ENCODE measurements at places on chromosomes 7 and 10.

DNA sequence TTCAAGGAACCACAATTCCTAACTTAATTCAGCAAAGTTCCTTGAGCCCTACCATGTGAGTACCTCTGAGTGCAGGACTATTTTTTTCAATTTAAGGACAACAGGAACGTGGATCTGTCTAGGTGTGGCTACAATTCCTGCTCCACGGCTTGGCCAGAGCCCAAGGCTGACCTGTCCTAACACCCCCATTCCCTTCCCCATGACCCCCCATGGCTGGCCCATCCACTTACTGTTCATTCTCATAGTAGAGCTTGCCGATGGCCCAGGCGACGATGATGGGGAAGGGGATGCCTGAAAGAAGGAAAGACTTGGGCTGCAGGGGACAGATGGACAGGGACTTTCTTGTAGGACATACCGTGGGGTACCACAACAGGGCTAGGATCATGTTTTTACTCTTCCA, 20.3 kb downstream of the CRHR2 start:
- no peak for DNase-seq

DNA sequence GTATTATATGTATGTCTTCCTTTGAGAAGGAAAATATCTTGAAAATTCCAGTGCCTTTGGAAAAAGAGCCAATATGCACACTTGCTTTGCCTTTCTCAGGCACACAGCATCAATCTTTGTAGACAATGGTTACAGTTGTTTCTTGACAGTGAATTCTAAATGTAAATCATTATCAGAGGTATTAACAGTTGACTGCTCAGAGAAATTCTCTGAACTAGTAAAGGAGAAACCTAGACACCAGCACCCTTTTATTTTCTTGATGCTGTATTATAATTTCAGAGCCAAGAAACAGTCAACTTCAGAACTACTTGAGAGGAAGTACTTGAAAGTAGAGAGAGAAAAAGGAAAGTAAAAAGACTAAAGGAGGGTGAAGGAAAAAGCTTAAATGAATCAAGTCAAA, 185.8 kb upstream of the SMIM30 start:
- DNase-seq: no peak

GRCh38 chr7:7970237-7970530, 1.6 kb downstream of the GLCCI1 start:
- DNase-seq: no peak

DNA sequence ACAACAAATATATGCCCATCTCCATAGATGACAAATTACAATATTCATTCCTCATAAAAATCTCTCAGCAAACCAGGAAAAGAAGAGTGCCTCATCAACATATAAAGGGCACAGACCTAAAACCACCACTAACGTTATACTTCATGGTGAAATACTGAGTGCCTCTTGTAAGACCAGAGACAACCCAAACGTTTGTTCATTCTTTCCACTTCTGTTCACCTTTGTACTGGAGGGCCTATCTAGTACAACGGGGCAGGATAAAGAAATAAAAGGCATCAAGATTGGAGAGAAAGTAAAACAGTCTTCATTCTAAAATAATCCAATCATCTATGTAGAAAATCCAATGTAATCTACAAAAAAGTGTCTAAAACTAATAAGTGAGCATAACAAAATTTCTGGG, 79.1 kb downstream of the LARP4B start:
- DNase-seq: no peak

DNA sequence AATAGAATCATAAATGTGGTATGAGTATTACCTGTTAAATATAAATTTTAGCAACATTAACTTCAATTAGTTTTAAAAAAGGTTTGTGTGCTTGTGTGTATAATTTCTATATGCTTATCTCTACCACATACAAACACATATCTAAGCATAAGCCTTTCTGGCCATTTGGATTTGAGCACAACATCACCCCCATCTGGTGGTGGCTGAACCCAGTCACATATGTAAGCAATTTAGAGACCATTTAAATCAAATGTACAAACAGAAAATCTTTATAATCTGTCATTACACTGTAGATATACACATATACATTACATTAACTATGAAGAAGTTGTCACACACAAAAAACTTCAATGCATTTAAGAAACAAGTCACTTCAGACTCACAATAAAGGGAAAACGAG, 31.7 kb downstream of the GPR22 start:
- DNase-seq: peak; percentile 9
